Ecto neural progenitor cell (in vitro differentiated cells): ENCODE measurements at places on chromosomes 12 and 14.

DNA sequence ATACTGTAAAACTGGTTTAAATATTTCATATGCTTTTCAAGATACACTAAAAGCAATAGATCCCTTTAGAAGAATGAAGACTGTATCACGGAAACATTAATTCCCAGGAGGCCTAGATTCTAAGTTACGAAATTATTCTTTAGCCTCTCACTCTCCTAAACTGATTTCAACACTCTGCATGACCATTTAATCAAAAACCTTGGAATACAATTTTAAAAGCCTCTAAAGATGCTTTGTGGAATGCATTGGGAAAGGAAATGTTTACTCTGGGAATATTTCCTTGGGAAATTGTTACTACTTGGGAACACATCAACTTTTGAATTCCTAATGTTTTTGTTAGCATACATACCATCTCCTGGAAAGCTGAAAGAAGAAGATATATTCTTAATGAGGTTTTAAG lies 255.7 kb upstream of the FAR2 start:
- no peak for DNase-seq

- no peak for DNase-seq
Observed at GRCh38 chr12:132686825-132687210, 324 bp downstream of the POLE start.

DNA sequence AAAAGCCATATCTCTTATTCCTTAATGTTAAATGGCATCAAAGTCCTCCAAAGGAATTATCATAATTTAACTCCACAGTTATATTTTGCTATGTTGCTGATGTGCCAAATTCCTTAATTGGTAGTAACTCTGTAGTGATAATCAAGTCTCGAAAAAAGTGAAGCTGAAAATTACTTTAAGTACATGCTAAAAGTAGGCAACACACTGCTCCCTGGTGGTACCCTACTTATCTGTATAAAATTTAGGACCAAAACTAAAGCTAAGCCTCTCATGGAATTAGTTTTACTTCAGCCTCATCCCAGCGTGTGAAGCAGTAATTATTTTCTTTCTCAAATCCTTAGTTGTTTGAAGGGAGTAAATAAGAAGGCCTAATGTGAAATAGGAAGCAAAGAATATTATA lies 132.8 kb downstream of the TTLL5 start:
- DNase-seq, result no peak

GRCh38 chr12:124979568-124979967 lies 9.4 kb downstream of the DHX37 start:
- no peak for DNase-seq

DNA sequence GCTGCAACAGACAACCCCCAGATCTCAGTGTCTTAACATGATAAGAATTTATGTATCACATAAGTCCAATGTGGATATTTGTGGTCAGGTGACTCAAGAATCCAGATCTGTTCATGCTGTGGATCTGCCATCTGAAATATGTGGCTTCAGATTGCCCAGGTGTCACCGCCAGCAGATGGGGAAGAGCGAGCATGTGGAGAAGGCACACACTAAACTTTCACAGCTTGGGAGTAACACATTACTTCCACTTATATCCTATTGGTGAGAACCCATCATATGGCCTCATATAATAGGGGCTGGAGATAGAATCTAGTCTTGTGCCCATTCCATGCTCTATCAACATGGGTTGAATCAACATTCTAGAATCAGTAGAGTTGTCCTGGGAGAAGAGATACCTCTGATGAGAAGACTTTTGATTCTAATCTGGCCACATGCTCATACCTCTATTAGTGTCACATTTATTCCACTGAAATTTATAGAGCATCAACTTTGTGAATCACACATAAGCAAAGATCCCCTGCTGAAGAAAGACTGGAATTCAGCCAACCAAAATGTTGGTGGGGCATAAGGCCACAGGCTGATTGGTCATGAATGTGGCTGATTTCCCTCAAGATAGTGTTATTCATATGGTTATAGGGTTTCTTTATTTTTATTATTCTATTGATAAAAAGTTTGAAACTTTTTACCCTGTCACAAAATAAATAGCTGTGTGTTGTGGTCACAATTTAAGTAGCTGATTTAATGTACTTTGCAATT lies 6.0 kb upstream of the CALCOCO1 start:
- DNase-seq, result no peak

DNA sequence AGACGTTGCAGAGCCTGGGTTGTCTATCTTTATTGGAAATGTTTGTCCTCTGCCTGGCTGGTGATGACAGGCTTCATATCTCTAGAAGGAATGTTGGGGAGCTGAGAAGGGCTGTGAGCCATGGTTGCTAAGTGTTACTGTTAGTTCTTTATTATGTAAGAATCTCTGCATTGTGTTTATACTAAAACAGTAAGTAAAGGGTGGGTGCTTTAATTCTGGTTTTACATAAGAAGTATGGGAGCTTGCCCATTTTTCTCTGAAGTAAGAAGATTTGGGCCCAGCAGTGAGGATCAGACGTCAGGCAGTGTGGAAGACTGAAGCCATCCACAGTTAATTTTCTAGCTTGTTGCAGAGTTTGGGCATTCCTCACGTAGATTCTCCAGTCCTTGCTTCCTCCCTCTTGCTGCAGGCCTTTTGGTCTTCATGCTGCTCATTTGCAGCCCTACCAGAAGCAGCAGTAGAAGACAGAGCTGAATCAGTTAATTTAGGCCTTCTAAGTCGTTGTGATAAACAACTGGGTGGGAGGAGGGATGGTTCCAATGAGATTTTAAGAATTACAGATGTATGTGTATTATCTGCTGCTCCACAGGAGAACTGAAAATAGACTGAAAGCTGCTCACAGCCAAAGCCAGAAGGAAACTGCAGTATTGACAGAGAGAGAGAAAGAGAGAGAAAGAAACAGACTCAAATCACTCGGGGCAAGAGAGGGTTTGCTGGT lies 21.4 kb downstream of the WNT5B start:
- no peak for DNase-seq

- no peak for DNase-seq
Observed at GRCh38 chr12:1325666-1326065, 268.7 kb downstream of the FBXL14 start.

GRCh38 chr12:68381476-68382219 lies 49.5 kb upstream of the MDM1 start:
- DNase-seq, result peak; percentile 3

DNA sequence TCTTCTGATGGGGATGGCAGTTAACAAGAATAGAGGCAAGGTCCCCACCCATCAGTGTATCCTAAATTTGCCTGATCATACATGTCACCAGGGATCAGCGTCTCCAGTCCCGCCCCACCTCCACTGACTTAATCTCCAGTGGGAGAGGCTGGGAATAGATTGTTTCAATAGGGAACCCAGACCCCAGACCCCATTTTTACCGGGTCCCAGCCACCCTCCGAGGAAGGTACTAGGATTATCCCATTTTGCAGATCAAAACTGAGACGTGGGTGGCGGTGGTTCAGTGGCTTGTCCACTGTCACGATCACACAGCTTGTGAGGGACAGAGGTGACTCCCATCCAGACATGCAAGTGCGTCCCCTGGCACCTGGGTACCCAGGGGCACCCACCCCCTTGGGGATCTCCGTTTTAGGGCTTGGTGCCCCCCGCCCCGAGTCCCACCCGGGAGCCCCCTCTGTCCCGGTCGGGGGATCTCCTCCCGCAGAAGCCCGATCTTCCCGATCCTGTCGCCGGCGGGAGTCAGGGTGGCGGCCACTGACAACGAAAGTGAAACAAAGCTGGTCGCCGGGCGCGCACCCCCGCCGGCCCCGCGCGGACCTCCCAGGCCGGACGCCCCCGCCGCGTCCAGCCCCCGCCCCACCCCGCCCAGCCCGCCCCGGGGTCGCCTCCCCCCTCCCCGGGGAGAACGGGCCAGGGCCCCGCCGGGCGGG lies 523 bp downstream of the WSB2 start:
- DNase-seq, result peak; percentile 72

- no peak for DNase-seq
Observed at GRCh38 chr12:91496337-91496736, 313.7 kb upstream of the DCN start.

- peak; percentile 88 for DNase-seq
Observed at GRCh38 chr12:117874842-117875434, 93.9 kb downstream of the KSR2 start.

DNA sequence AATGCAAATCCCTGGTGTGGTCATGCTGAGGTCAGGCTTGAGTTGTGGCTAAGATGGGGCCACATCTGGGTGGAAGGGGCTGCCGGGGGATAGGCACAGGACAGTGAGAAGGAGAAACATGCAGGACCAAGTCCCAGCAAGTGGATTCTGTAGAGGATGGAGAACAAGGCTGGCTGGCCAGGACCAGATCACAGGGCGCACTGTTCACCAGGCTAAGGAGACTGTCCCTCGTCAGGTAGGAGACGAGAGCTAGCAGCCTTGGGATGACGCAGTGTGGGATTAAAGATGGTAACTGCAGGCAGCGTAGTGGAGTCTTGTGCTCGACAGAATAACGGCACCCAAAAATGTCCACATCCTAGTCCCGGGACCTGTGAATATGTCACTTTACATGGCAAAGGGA lies 336.1 kb downstream of the BCL11B start:
- DNase-seq, result no peak

DNA sequence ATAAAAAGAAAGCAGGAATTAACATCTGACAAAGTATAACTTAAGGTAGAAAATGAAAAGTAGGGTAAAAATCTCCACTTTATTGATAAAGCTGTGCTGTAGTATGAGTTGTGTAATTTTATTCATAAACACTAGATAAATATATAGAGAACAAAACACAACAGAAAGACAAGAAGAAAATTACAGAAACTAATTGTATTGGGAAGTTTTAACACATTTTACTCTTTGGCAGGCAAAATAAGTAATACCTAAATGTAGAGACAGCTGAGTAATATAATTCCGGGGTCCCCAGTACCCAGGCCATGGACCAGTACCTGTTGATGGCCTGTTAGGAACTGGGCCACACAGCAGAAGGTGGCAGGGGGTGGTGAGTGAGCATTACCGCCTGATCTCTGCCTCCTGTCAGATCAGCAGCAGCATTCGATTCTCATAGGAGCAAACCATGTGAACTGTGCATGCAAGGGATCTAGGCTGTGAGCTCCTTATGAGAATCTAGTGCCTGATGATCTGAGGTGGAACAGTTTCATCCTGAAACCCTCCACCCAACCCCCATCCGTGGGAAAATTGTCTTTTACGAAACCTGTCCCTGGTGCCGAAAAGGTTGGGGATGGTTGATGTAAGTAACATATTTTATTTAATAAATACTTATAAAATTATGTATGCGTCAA lies 84.4 kb upstream of the ETV6 start:
- no peak for DNase-seq

DNA sequence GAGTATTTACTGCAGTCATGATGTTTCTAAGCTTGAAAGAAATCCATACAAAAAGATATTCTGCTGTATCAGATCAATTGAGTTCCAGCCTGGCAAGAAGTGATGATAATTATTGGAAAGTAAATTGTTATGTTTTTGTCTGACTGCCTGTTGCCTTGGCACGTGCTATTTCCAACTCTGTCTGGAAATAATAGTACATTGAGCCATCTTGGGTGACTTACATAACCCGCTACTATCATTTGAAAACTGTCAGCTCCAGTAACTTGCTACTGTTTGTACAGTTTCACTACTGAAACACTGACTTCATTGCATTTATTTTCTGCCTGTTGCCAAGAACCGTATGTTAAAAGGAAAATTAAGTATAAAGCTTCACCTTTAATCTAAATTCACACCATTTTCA lies 318.6 kb downstream of the ITPR2 start:
- DNase-seq, result no peak

DNA sequence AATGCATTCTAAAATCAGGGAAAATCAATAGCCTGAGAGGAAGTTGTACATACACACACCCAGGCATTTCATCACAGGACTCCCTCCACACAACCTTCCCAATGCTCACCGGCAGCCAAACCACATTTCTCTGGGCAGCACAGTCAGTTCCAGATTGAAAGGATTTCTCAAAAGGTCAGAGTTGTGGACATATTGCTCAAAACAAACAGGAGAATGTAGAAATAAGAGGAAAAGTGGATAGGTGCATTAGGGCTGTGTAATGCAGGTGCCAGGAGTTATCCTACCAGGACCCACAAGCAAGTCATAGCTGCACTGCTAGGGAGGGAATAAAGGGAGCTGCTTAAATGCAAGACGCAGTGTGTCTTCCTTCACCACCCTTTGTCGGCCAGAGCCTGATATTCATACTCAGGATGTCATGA lies 62.9 kb downstream of the GCH1 start:
- no peak for DNase-seq

GRCh38 chr12:103250487-103250886 lies 245.3 kb downstream of the C12orf42 start:
- DNase-seq, result no peak

- peak; percentile 59 for DNase-seq
Observed at GRCh38 chr12:27652174-27652763, 44.0 kb upstream of the REP15 start.

DNA sequence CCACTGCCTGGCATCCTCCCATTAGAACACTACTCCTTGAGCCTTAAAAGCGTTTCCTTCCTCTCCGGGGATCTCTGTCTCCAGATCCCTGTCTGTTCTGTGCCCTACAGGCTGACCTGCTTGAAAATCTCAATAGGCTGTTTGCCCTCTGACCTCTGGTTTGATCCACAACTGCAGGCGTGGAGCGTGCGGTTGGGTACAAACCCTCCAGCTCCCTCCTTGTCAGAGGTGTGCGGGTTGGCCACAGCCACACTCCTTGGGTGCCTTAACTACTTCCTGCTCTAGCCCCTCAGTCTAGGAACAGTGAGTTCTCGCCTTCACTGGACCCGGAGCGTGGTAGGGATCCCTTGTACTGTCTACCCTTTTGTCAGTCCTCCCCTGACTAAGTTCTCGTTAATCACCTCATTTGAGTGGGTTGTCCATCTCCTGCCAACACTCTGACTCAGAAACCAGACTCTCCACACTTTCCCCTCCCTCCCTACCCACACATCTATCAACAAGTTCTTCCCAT lies 33.1 kb downstream of the CMKLR1 start:
- DNase-seq, result no peak

DNA sequence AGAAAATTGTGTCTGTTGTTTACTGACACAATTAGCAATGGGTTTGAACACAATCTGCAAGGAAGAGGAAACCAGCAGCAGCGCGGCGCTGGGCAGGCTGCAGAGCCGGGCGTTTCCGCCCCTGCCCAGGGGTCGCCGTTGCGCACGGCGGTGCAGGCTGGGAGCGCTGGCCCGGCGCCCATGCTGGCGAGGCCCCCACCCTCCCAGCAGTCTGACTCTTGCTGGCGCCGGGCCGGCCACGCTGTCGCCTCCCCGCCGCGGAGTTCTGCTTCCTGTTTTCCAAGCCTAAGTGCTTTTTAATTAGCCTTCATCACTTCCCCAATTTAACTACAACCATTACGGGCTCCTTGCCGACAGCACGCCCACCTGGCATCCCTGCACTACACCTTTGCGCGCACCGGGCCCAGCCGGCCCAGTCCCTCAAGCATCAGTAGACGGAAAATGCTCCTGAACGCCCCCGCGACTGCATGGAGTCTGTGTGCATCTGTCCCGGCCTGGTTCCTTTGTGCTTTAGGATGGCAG lies 212.1 kb downstream of the GXYLT1 start:
- peak; percentile 63 for DNase-seq

GRCh38 chr12:128911861-128912260 lies 58.6 kb downstream of the GLT1D1 start:
- no peak for DNase-seq

- DNase-seq, result no peak
Observed at GRCh38 chr12:46442738-46443137, 70.2 kb upstream of the SLC38A2 start.

- no peak for DNase-seq
Observed at GRCh38 chr12:15997910-15998309, 86.8 kb downstream of the DERA start.

GRCh38 chr12:54891717-54892478 lies 37.6 kb downstream of the MUCL1 start:
- DNase-seq, result no peak
